ENCODE measurements at places on chromosomes 16 and 17. TPM values are rescaled to one million over a fixed set of nuclear protein-coding genes. Genes with fewer than 3 reads are reported as not detected.

Gene EPN3
- under 0.01 TPM for total RNA-seq

Gene DDX52
- total RNA-seq: 25.2 TPM

Gene ADAP2
- total RNA-seq: 4.5 TPM

Gene KCNH4
- under 0.01 TPM for total RNA-seq

Gene YBX2
- total RNA-seq: 0.29 TPM

Gene KRTAP1-5
- total RNA-seq: 2.2 TPM

Gene SPATA32
- not detected for total RNA-seq

Gene SHBG
- total RNA-seq: 0.29 TPM

Gene CEP95
- total RNA-seq: 26.6 TPM

Gene FA2H
- not detected for total RNA-seq

Gene TMEM98
- 255 TPM for total RNA-seq

Gene SPNS3
- not detected for total RNA-seq

Gene MT3
- not detected for total RNA-seq

Gene SLC22A31
- 0.33 TPM for total RNA-seq

Gene CFAP119
- total RNA-seq: 0.66 TPM

Gene ATPAF2
- total RNA-seq: 18.0 TPM

Gene MT1G
- total RNA-seq: not detected

Gene ANKRD40CL
- not detected for total RNA-seq

Gene CD68
- total RNA-seq: 30.4 TPM

Gene TBC1D3K
- not detected for total RNA-seq

Gene ENPP7
- not detected for total RNA-seq

Gene SSTR5
- not detected for total RNA-seq

Gene TPSAB1
- total RNA-seq: not detected

Gene CPHXL2
- not detected for total RNA-seq

Gene KRTAP4-1
- total RNA-seq: not detected

Gene LPO
- total RNA-seq: not detected

Gene PRR15L
- not detected for total RNA-seq

Gene CBLN1
- total RNA-seq: not detected

Gene NAGS
- 3.5 TPM for total RNA-seq

Gene PRSS33
- not detected for total RNA-seq

All from smooth muscle cell of trachea (primary cell).